ENCODE measurements at places on chromosomes 2 and 18.

- DNase-seq: no peak
Observed at GRCh38 chr18:45652303-45653080, 37.2 kb downstream of the SLC14A2 start.

DNA sequence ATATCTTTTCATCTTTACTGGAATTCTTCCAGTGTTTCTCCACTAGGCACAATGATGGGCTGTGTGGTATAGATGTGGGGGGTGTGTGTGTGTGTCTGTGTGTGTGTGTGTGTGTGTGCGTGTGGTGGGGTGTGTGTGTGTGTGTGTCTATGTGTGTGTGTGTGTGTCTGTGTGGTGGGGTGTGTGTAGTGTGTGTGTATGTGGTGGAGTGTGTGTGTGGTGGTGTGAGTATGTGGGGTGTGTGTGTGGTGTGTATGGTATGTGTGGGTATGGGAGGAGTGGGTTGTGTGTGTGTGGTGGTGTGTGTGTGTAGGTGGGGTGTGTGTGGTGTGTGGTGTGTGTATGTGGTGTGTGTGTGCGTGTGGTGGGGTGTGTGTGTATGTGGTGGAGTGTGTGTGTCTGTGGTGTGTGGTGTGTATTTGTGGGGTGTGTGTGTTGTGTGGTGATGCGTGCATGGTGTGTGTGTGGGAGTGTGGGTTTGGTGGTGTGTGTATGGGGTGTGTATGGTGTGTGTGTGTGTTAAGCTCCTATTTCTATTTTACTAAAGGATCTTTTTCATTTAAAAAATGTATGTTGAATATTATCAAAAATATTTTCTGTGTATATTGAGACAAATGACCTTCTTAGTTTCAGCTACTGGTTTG is 84.2 kb downstream of the IRS1 start:
- DNase-seq: no peak

DNA sequence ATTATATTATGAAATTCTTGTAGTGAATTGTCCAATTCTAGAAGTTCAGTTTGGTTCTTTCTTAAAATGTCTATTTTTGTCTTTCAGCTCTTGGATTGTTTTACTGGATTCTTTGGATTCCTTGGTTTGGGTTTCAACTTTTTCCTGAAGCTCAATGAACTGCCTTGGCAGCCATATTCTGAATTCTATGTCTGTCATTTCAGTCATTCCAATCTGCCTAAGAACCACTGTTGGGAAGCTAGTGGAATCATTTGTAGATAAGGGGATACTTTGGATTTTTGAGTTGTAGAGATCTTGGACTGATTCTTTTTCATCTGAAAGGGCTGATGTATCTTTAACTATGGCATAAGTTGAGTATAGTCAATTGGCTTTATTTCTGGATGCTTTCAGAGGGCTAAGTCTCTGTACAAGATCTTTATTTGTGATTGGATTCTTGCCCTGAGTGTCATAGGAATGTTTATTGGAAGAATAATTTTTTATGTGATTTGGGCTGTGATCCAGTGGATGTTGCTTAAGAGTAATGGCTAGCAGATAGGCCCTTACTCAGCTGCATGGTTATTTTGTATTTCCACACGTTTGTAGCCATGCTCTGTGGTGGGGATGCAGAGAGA is 42.3 kb downstream of the SERPINB7 start:
- DNase-seq: no peak

DNA sequence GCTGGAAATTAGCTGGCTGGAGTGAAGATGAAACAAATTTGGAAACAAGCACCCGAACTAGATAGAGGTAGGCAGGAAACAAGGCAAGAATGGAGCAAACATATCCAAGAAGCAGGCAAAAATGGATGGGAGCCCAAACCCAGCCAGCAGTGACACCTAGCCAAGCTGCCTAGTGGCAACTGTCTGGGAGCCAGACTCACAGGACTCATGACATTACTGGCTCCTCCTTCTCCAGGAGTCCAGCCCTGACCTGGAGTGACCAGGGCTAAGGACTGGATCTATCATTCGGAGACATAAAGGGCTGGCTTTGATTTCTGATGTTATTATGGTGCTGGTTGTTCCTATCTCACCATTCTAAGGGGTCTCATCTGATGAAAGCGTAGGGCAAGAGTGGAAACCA is 21.3 kb upstream of the ALK start:
- DNase-seq: no peak

- no peak for DNase-seq
Observed at GRCh38 chr2:189874586-189875320, 90.5 kb downstream of the PMS1 start.

- no peak for DNase-seq
Observed at GRCh38 chr2:207891086-207891844, 121.6 kb upstream of the FZD5 start.

GRCh38 chr2:156099382-156099781 is 233.1 kb downstream of the NR4A2 start:
- no peak for DNase-seq

DNA sequence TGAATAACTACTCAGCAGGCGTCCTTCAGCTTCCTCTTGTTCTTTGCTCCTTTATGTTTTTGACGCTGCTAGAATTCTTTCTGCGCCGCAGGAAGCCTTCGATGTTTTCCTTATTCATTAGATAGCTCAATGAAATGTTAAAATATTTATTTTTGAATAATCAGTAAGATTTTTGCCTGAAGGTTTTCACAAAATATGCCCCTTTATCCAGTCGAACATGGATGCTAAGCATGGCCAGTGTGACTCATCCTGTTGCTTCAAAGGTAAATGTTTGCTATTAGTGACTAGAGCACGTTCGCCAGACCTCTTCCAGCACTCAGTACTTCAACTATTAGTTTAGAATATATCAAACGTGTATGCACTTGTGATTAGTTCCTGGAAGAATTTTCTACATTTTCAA is 7.6 kb upstream of the MEIS1 start:
- DNase-seq: no peak

GRCh38 chr2:131146231-131146630 is 41.1 kb downstream of the PLEKHB2 start:
- no peak for DNase-seq

- no peak for DNase-seq
Observed at GRCh38 chr2:42673989-42674579, 89.9 kb downstream of the OXER1 start.

DNA sequence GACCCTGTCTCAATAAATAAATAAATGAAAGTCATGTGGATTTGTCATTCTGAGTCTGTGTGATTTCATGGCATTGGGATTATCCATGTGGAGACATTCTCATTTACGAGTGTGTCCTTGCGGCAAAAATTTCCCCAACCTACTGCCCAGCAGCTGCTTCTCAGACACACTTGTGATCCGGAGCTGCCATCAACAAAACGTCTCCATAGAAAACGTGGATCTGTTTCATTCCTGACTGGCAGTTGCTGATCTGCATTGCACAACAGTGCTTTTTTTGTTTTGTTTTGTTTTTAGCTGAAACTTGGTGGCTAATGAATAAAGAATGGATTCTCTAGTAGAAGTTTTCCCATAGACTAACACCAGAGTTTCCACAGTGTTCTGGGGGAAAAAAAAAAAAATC is 74.7 kb downstream of the TGIF1 start:
- DNase-seq: no peak

Measured in NCI-H1105 treated with DMSO at 0.1 percent for 48 hours (cell line).